ENCODE measurements at places on chromosomes 2 and 18.

DNA sequence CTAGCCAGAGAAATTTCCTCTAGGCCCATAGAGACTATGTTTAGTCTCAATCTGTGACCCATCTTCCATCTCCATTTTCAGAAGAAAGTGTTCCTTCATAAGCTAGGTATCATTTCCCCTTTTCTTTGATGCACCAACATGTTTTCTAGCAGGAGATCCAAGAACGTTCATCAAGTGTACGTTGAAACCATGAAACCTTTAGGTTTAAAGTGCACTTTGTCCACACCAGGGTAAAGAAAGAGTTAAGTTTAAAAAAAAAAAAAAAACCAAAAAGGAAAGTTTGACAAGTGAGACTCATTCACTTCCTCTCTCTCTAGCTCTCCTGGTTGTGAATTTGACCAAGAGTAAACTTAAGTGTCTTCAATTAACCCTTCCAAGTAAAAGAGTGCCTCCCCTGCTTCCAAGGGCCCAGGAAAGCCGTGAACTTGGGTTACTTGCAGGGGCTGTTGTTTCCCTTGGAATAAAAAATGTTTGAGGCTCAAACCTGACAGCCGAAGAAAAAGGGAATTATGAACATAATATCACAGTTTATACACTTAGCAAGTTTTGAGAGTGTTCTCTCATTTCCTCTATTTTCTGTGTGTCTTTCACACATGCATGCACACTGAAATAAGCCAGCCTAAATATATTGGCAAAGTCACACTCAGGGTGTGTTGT lies 56.7 kb downstream of the LBH start:
- no peak for DNase-seq

- DNase-seq = no peak
Measured at GRCh38 chr18:56935434-56936040, 211.3 kb upstream of the BOD1L2 start.

DNA sequence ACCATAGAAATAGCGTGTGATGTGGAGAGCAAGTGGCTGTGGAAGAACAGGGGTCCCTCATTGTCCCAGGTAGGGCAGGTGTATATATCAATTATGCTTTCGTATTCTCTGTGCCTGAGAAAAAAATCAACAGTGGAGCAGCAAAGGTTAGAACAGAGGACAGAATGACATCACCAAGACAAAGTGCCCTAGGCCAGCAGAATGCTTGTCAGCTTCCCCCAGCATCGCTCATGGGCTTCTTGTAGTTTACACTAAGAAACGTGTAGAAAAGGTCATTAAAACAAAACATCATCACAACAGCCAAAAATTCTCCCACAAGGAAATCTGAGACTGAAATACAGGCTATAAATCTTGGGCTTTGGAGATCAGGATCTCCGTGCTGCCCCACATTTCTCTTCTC lies 288.0 kb downstream of the TDRD15 start:
- DNase-seq = no peak

DNA sequence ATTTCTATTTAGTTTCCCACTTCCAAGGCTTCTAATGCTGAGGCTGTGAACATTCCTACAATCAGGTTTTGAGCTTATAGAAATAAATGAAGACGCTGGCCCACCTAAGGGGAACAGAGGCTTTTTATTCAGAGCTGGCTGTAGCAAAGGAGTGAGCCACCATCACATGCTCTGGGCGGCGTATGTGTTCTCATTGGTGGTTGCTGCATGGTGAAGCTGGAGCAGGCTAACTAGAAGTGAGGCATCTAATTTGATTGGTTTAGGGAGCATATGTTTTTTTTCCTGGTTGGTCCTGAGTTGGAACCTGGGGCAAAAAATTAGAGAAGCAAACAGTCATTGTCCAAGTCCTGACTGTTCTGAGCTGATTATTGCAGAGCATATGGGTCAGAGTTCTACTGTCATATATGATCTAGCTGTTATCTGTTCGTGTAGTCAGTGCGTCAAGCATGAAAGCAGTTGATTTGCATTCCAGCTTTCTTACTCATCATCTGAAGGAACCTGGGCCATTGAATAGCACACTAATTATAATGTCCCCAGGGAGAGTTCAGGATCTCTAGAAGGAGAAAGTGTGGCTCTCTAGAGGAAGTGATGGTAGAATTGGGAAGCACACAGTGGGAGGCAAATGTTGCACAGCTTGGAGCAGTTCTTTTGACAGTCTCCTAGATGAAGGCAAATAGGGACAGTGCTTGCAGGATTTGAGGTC lies 279.6 kb downstream of the PARD3B start:
- DNase-seq = no peak

DNA sequence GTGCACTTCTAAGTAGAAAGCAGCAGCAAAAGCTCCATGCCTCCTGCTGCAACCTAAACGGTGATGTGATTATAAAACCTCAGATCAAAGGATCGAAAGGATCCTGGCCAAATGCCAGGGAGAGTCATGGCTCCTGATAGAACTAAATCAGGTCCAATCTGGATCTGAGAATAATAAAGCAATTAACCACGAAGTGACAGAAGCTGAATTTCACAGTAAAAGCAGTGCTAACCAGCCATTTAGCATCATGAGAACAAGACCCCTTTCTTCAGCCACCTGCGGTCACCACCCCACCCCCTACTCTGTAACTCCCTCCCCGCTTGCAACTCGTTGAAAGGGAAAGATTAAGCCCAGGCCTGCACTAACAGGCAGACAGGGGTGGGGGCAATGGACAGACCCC lies 748.7 kb downstream of the BCL11A start:
- DNase-seq = no peak

- no peak for DNase-seq
Measured at GRCh38 chr2:62118160-62118559, 77.8 kb upstream of the B3GNT2 start.

DNA sequence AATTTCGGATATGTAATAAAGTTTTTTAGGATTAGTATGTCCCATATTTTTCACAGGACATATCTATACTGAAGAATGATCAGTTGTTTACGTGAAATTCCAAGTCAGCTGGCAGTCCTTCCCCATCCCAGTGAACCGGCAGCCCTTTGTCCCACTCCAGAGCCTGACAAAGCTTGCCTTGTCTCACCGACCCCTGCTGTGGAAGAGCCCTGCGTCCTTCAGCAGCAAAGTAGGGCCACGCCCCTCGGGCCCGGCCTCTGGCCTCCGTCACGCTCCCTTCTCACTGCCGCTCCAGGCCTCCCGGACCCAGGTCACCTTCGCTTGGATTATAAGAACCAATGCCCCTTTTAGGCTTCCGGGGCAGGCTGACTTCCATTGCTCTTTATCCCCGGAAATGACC lies 89.8 kb upstream of the TGIF1 start:
- DNase-seq = no peak

GRCh38 chr2:177265824-177266817 lies 1.6 kb upstream of the NFE2L2 start:
- peak; percentile 30 for DNase-seq

- DNase-seq = no peak
Measured at GRCh38 chr2:105629634-105630033, 115.1 kb upstream of the NCK2 start.

DNA sequence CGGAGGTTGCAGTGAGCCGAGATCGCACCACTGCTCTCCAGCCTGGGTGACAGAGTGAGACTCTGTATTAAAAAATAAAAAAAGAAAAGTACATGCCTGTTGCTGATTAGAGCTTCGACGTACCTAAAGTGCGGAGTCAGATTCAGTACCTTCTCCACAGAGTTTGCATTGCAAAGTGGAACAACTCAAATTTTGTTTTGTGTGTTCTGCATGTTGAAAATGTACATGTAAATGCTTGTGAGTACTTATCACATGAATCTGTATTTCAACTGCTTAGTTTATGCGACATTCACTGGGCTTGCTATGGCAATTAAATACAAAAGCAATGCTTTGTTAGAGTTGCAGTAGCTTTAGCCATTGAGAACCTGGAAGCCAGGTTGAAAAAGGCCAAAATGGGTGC lies 36.4 kb downstream of the ACTR2 start:
- no peak for DNase-seq

GRCh38 chr18:46950064-46950656 lies 32.8 kb downstream of the KATNAL2 start:
- DNase-seq = no peak

DNA sequence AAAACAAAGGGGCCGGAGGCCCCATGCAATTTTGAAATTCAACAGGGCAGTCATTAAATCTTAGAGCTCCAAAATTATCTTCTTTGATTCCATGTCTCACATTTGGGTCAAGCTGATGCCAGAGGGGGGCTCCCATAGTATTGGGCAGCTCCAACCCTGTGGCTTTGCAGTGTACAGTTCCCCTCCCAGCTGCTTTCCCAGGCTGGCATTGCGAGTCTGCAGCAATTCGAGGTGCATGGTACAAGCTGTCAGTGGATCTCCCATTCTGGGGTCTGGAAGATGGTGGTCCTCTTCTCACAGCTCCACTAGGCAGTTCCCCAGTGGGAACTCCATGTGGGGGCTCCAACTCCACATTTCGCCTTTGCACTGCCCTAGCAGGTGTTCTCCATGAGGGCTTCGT lies 72.7 kb upstream of the ARHGAP15 start:
- DNase-seq = no peak

GRCh38 chr2:239466755-239467271 lies 66.0 kb upstream of the HDAC4 start:
- DNase-seq = no peak

- no peak for DNase-seq
Measured at GRCh38 chr2:64934530-64934929, 54.7 kb upstream of the SLC1A4 start.

GRCh38 chr2:71849111-71849510 lies 298.6 kb downstream of the CYP26B1 start:
- DNase-seq = no peak

GRCh38 chr18:55381277-55381676 lies 206.7 kb downstream of the TCF4 start:
- peak; percentile 78 for DNase-seq

- DNase-seq = peak; percentile 31
Measured at GRCh38 chr2:216799873-216800431, 59.9 kb downstream of the TNP1 start.

DNA sequence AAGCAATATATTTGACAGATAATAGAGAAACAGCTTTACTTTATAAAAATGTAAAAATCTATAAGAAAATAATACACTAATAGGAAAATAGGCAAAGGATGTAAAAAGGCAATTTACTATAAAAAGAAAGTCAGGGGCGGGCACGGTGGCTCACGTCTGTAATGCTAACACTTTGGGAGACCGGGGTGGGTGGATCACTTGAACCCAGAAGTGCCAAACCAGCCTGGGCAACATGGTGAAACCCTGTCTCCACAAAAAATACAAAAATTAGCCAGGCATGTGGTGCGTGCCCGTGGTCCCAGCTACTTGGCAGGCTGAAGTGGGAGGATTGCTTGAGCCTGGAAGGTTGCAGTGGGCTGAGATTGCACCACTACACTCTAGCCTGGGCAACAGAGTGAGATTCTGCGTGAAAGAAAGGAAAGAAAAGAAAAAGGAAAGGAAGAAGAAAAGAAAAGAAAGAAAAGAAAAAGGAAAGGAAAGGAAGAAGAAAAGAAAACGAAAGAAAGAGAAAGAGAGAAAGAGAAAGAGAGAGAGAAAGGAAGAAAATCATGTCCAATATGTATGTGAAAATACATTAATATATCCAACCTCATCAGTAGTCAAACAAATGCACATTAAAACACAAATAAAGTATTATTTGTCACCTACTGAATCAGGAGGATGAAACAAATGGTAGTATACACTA lies 65.1 kb downstream of the ADD2 start:
- DNase-seq = no peak

DNA sequence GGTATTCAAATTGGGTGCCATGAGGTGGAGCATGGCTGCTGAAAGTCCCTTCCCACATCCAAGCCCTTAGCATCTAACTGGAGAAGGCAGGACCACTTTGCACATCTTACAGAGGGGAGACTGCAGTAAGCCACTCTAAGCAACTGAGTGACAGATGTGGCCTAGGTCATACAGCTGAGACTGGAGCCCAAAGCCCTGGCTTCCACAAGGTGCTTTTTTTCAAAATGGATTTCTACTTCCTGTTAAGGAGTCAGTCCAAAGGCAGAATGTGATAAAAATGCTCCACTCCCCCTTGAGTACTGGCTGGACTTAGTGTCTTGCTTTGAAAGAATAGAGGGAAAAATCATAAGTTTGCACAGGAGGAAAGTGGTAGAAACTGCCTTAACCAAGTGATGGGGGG lies 424.0 kb upstream of the SPRED2 start:
- DNase-seq = no peak

DNA sequence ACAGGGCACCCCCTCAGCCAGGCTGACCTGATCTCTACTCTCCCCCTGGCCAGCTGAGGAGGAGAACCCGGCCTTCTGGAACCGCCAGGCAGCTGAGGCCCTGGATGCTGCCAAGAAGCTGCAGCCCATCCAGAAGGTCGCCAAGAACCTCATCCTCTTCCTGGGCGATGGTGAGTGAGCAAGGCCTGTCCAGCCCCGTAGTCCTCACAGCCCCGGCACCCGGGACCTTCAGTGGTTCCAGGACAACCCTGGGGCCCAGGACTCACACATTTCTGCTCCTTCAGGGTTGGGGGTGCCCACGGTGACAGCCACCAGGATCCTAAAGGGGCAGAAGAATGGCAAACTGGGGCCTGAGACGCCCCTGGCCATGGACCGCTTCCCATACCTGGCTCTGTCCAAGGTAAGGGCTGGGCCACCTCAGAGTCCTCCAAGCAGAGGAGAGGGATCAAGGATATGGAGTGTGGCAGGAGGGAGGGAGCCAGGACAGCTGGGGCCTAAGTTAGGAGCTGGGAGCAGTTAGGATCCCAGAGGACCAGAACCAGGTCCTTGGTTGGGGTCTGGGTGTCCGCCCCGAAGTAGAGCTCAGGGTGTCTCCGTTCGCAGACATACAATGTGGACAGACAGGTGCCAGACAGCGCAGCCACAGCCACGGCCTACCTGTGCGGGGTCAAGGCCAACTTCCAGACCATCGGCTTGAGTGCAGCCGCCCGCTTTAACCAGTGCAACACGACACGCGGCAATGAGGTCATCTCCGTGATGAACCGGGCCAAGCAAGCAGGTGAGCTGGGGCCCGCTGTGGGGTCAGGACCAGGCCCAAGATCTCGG lies 555 bp downstream of the ALPI start:
- DNase-seq = no peak

DNA sequence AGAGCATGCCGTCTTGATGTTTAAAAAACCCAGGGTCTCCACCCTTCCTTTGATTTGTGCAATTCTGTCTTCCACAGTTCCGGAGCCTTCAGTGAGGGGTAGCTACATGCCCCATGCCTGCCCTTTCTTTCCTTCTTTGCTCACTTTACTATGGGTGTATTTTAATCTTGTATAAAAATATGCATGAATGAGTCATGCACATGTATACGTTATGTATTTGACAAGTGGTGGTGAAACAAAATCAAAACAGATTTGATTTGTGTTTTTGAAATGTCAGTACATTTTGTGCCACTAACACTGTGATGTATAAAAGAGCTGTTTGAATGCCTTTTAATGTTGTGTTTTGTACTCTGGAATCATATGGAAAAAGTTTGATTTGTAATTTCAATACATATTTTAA lies 126.5 kb downstream of the RNF144A start:
- no peak for DNase-seq

- no peak for DNase-seq
Measured at GRCh38 chr18:77141401-77142118, 9.0 kb upstream of the MBP start.

DNA sequence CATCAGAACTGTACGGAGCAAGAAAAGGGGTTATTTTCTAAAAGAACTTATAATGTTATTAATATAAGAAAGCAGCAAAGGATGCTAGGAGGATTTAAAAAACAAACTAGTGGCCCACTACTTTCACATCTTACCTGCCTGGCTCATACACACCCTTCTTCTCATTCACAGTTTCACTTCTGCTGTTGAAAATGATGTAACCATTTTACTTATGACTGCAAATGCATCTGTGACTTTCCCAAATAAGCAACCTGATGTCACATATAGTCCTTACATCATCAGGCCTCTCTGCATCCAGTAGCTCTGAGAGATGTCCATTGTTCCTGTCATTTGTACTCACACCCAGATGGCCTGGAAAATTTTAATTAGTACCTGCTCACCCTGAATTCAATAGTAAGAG lies 101.8 kb upstream of the MYO3B start:
- no peak for DNase-seq
